ENCODE measurements at places on chromosomes 5 and 9. TPM values are rescaled to one million over a fixed set of nuclear protein-coding genes. Genes with fewer than 3 reads are reported as not detected.

The IER5L gene
- 30.7 TPM for total RNA-seq

The AJM1 gene
- 10.1 TPM for total RNA-seq

The C5orf58 gene
- total RNA-seq: not detected

The CBY3 gene
- not detected for total RNA-seq

The BTNL9 gene
- total RNA-seq: 11.7 TPM

The PKD2L2 gene
- total RNA-seq: not detected

The SNCAIP gene
- 8.2 TPM for total RNA-seq

The MARVELD2 gene
- 9.5 TPM for total RNA-seq

The ENTPD2 gene
- 10.9 TPM for total RNA-seq

The SPINK6 gene
- not detected for total RNA-seq

Data from prostate gland (tissue), 2 donors.